ENCODE measurements at places on chromosomes 11 and 22. TPM values are rescaled to one million over a fixed set of nuclear protein-coding genes. Genes with fewer than 3 reads are reported as not detected.

DNA sequence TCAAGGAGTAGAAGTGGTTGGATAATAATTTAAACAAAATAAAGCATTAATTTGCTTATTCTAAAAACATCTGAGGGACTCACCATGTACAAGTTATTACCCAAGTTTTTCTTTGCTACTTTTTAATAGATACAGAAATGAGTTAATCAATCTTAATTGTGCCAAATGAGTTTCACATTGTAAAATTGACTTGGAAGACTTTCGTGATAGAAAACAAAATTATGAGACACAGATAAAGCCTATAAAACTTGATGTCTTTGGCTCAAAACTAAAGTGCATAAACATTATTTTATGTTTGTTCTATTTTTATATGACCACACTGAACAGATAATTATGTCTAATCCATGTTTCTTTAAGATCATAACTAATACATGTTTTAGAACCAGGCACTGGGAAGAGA is 10.1 kb upstream of the CWF19L2 start:
- DNase-seq = no peak

GRCh38 chr22:37930952-37931440 is 22.4 kb downstream of the C22orf23 start:
- DNase-seq = peak; percentile 29

GRCh38 chr11:67581469-67581868 is 2.1 kb upstream of the GSTP1 start:
- DNase-seq = no peak

DNA sequence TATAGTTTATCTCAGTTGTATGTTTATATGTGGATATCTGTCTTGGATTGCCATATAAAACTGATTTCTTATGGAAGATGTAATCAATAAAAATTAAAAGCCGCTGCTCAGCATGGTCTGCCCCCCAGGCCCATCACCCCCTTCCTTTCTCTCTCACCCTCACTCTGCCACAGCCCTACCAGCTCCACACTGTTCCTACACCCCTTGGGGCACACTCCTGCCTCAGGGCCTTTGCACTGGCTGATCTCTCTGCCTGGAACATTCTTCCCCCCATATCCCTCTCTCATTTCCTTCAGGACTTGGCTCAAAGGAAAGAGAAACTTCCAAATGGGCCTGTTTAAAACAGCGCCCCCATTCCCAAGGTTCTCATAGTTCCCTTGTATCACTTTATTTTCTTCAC is 63.1 kb downstream of the LRRC32 start:
- no peak for DNase-seq

DNA sequence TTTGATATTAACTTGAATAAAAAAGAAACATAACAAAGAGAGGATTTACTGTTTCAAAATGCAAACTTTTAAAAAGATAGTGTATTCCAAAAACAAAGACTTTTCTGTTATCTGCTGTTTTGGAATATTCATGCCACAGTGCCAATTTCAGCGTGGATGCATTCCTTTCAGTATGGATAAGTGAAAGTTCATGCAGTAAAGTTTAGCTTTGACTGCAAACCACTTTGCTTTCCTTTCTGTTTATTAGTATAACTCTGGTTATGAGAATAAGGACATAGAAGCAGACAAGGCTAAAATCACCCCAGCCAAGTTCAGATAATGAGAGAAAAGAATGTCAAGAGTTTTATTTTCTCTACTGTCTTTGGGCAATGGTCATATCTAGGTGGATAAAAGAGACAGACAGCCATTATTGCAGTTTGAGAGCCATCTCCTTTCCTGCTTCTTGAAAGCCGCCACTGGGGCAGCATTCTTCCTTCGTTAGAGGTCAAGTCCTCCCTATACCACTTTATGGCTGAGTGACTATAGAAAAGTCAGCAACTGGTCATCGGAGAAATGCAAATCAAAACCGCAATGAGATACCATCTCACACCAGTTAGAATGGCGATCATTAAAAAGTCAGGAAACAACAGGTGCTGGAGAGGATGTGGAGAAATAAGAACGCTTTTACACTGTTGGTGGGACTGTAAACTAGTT is 82.4 kb upstream of the BLID start:
- no peak for DNase-seq

DNA sequence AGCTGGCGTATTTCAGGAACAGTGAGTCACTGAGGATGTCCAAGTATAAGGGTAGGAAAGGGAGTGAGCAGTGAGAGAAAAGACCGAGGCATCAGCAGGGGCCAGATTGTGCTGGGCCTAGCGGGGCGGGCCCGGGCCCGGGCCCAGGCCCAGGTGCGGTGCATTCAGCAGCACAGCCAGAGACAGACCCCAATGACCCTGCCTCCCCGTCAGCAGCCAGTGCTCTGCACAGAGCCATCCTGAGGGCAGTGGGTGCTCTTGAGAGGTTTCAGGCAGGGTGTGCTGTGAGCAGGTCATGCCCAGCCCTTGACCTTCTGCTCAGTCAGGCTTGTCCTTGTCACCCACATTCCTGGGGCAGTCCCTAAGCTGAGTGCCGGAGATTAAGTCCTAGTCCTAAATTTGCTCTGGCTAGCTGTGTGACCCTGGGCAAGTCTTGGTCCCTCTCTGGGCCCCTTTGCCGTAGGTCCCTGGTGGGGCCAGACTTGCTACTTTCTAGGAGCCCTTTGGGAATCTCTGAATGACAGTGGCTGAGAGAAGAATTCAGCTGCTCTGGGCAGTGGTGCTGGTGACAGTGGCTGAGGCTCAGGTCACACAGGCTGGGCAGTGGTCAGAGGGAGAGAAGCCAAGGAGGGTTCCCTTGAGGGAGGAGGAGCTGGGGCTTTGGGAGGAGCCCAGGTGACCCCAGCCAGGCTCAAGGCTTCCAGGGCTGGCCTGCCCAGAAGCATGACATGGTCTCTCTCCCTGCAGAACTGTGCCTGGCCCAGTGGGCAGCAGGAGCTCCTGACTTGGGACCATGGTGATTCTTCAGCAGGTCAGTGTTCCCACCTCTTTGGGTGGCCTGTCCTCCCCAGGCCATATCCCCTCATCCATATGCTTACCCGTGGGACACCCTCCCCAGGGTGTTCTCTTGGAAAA is 2.1 kb downstream of the MYO7A start:
- DNase-seq = peak; percentile 66

DNA sequence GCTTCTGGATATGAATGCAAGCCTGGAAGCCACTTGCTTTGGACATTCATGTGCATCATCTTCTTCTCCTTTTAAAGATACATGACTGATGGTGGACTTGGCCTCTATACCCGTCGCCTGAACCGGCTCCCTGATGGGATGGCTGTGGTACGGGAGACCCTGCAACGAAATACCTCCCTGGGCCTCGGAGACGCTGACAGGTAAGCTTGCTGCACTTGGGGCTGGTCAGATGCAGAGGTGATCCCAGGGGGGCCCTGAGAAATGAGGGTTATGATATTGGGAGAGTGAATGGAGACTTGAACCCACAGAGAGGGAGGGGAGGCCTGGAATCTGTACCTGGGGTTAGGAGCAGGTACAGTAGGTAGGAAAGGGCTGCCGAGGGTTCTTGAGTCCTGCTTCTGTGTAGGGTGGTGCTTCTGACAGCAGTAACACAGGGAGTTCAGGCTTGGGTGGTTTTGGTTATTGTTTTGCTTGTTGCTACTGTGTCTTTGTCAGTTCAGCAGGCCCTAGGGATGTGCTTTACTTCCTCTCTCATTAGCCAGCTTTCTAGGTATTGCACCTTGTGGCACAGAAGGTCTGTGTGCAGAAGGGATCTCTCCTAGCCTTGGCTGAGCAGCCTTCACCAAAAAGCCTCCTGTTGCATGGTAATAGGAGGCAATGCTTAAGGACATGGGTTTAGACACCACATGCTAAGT is 176.1 kb downstream of the DBX1 start:
- no peak for DNase-seq

- DNase-seq = no peak
Observed at GRCh38 chr11:19769820-19770219, 57.2 kb downstream of the NAV2 start.

- no peak for DNase-seq
Observed at GRCh38 chr11:119476666-119477331, 53.8 kb upstream of the THY1 start.

GRCh38 chr11:128316541-128317227 is 270.7 kb downstream of the ETS1 start:
- no peak for DNase-seq

DNA sequence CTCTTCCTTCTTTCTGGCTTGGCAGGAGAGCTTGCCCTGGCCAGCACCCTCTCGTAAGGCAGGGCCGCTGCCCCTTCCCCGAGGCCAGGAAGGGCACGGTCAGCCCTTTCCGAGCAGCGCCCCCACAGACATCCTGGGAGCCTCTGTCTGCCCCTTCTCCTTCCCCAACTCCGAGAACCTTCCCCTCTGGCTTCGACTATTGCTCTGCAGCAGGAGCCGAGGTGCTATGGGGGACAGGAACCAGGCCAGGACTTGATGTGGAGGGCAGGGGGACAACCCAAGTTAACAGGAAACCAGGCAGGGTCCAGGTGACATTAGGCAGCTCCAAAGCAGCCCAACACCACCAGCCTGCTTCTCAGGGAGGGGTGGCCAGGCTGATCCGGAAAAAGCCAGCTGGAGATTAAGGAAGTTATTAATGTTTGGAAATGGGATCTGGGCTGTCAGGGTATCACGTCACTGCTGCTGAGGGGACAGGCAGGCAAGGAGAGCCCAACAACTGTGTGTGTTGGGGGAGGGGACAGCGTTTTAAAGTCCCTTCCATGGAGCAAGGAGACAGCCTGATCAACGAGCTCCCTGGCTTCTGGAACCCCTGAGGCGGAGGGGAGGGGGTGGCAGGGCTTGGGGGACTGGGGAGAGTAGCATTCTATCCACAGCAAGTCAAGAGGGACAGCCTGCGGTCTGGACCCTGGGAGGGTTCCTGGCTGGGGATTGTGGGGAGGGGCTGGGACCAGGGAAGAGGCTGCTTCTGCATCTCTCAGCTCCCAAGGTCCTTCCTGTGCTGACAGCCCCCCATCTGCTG is 27.3 kb downstream of the SYT7 start:
- no peak for DNase-seq

ACTN3 gene
- total RNA-seq = not detected

HORMAD2 gene
- total RNA-seq = not detected

LRRC4C gene
- total RNA-seq = not detected

TESMIN gene
- 7.3 TPM for total RNA-seq

CDC42BPG gene
- total RNA-seq = 21.6 TPM

POU2AF2 gene
- not detected for total RNA-seq
